SJSA1 (cell line): ENCODE measurements at places on chromosomes 3 and 15. TPM values are rescaled to one million over a fixed set of nuclear protein-coding genes. Genes with fewer than 3 reads are reported as not detected.

GRCh38 chr3:51751287-51751686 lies 27.8 kb downstream of the IQCF6 start:
- no peak for DNase-seq

The BCL2A1 gene
- total RNA-seq: 0.34 TPM in 1 of 2 replicates, not detected in the other

DNA sequence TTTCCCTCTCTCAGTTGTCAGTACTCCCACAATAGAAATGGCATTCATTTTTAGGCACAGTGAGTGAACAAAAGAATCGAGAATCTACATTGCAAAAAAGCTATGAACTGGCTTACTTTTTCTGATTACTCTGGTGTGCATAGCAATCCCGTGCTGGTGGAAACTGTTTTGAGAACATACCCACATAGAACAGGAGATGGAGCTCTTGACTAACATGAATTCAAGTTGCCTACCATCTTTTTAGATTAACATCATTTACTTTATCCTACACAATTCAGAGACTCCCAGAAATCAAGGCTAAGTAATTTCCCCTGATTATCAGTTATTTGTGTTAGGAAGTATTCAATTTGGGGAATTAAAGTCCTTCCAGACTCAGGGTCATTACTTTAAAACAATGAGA lies 326.6 kb downstream of the ARPP21 start:
- DNase-seq: no peak

The IDH2 gene
- 45.0 and 66.6 TPM in 2 replicates for total RNA-seq

The LRRC2 gene
- total RNA-seq: 0.61 and 2.8 TPM in 2 replicates

DNA sequence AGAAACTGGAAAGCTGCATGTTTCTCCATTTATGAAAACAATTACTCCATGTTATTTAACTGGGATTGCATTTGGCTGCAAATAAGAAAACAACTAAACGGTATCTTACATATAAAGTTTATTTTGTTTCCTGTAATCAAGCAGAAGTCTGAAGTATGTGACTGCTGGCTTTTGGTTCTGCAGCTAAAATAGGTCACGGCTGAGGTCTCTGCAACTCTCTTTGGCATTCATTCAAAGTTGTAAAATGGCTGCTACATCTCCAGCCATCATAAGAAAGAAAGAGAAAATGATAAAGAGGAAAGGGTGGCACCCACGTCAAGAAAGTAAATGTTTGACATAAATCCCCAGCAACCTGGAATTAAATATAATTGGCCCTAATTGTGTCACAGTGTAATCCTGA lies 406.1 kb downstream of the TBC1D5 start:
- DNase-seq: no peak

The PPP1R14D gene
- total RNA-seq: not detected in 2 replicates
